ENCODE measurements at places on chromosomes 11 and 22. TPM values are rescaled to one million over a fixed set of nuclear protein-coding genes. Genes with fewer than 3 reads are reported as not detected.

The PRG2 gene
- total RNA-seq = not detected

GRCh38 chr11:88039476-88040147 lies 135.6 kb downstream of the RAB38 start:
- DNase-seq = no peak

The CFAP300 gene
- total RNA-seq = 33.2 TPM

The CFAP68 gene
- total RNA-seq = 18.8 TPM

The TMEM191C gene
- total RNA-seq = 6.8 TPM

DNA sequence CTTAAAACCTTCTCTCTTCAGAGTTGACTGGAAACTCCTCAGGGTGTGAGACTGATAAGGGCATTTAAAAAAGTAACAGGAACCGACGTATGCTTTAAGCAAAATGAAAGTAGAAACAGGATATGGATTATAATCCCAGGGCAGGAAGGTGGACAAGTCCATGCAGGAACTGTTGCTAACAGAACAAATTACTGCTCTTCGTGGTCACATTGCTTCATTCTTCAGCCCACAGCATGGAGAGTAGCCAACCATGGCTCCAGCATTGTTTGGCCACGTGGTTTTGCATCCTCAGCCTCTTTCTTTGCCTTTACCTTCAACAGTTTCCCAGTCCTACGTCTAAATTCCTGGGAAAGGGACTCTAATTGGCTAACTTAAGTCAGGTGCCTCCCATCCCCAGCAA lies 563.1 kb upstream of the ISX start:
- DNase-seq = no peak

DNA sequence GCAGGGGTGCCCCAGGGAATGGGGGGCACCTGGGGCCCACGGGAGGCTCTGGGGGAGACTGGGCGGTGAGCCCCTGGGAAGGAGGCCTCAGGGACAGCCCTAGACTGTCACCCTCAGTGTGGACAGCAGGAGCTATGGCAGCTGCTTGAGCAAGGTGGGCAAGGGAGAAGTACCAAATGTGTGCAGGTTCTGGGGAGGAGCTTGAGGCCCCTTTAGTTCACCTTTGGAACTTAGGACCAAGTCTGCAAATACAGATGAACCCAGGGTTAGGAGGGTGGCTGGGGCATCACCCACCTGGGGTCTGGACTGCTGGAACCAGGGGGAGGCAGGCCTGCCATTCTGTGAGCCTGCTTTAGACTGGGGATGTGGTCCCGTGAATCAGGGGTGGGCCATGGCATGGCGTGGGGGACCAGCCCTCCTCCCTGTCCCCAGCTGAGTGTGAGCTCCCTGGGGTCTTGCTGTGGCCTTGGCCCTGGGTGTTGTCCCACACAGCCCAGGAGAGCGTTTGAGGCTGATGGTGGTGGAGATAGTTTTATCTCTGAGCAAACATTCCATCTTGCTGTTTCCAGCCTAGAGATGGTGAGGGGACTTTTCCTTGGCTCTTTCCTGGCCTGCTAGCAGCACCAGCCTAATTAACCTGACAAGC lies 122.3 kb downstream of the KCNQ1 start:
- DNase-seq = no peak

- no peak for DNase-seq
Observed at GRCh38 chr11:46210133-46210636, 67.3 kb upstream of the CREB3L1 start.

DNA sequence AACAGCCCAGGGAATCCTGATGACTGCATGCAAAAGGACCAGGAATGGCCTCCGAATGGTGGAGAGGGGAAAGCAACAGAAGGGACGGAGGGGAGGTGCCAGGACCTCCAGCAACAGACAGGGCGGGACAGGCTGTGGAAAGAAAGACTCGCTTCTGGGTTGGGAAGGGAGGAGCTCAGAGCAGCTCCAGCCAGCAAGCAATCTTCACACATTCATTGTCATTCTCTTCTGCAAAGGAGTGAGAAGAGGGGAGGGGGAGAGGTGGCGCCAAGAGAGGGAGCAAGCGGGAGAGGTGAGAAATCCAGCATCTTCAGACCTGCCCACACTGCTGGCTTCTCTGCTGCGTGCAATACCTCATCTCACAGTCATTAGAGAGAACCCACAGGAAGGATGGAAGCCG lies 509.0 kb downstream of the BUD13 start:
- DNase-seq = no peak

The OR8A1 gene
- not detected for total RNA-seq

GRCh38 chr11:86983021-86983488 lies 27.9 kb upstream of the FZD4 start:
- no peak for DNase-seq

- no peak for DNase-seq
Observed at GRCh38 chr11:44916801-44917385, 33.8 kb downstream of the TP53I11 start.
